ENCODE measurements at places on chromosomes 4 and X. TPM values are rescaled to one million over a fixed set of nuclear protein-coding genes. Genes with fewer than 3 reads are reported as not detected.

- DNase-seq: no peak
Measured at GRCh38 chr4:142345924-142346323, 500.2 kb downstream of the INPP4B start.

DNA sequence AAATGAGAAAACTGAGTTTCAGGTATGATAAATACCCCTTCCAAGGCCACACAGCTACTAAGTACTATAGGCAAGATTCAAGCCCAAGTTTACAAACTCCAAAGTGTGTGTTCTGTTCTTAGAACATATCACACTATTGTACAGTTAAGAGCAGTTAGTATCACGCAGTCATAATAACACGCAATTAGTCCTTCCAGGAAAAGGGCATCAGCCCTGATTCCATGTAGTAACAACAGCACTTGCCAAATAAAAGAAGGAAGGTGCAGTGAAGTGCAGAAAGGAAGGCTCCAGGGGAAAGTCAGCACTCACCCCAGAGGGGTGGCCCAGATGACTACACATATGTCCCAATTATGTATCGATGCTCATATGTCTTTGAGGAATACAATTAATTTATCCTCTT, 4.4 kb downstream of the TASL start:
- no peak for DNase-seq

DNA sequence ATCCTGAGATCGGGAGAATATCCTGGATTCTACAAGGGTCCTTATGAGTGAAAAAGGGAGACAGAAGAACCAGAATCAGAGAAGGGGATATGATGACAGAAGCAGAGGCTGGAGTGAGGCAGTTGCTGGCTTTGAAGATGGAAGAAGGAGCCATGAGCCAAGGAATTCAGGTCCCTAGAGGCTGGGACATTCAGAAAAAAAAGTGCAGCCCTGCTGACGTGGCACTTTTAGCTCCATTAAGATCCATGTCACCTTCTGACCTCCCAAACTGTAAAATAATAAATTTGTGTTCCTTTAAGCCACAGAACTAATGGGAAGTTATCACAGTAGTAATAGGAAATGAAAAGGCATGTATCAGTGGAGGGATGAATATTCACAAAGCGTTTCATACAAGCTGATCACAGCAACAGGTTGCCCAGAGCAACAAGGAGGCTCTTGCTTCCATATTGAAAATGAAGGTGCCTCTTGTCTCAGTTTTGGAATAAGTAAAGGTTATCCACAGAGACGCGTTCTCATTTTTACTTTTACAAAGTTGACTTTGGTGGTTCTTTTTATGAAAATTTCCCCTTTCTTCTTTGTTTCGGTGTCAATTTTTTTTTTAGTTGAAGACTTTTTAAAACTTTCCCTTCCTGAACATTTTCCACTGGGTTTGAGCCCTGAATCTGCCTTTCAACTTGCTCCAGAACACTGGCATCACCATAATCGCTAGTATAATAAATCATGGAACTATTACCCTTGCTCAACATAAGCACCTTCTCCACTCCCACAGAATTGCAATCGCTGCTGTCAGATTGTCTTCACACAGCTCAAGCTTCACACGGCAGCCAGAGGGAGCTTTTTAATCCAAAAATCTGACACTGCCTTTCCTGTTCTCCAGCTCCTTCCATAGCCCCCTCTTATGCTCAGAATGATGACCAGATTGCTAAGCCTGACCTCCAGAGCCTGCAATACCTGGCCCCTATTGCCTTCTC, 127.6 kb upstream of the RBPJ start:
- DNase-seq: no peak

DNA sequence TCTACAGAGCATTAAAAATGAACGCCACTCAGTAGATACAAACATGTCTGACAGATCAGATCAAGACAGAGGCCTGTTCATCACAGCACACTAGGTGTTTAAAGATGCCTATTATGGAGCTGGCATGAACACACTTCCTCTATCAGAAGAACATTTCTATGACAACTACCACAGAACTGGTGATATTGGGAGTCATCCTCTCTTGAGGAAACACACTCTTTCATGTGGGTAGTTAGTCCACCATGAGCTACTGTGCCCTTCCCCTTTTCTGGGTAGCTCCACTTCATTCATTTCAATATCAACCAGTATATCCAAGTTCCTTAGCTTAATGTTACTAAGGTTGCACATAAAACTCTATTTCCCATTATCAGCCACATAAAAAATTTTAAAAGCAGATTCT, 46.7 kb downstream of the MAOB start:
- no peak for DNase-seq

- no peak for DNase-seq
Measured at GRCh38 chrX:133608406-133608805, 193.1 kb upstream of the GPC4 start.

- no peak for DNase-seq
Measured at GRCh38 chrX:105013719-105014118, 206.8 kb downstream of the TEX13A start.

GRCh38 chrX:24229976-24230375, 80.4 kb downstream of the ZFX start:
- no peak for DNase-seq

- DNase-seq: no peak
Measured at GRCh38 chr4:139267301-139267700, 12.7 kb downstream of the MGARP start.

DNA sequence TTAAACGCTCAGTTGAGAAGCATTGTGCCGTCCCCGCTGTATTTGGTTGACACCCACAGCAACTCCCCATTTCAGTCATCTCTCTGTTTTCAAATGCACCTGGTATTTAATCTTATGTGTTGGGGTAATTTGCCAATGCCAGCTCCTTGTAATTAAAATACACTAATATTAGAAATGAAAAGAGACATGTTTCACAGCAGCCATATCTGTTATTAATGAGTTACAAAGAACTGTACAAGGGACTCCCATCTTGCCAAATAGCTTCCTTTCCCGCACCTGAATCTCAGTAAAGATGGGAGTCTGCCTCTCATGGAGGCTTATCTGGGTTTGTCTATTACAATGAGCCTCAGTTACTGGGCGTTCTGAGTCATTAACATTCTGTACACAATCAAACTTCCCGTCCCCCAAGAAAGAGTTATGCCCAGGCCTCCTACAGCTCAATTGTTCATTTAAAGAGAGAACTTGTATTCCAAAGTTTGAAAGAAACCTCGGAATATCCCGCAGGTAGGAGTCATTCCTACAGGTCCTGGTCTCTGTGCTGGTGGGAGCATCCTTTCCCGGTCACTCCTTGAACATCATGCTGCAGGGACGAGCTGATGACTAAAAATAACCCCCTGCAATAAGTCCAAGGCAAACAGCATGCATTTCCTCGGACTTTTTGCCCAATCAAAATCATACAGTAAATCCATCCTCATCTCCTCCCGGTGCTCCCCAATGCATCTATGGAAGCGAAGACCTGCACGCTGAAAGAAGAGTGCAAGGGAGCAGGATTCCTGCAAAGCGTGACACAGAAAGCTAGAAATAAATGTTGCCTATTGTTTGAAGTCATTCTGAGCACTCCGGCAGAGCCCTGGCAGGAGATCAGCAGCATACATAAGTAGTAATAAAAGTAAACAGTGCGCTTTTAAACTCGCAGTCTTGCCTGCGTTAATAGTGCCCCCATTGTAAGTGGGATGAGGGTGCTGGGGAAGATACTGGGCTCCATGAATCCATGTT, 926 bp downstream of the NDP start:
- DNase-seq: no peak

- no peak for DNase-seq
Measured at GRCh38 chr4:10456260-10456594, 999 bp downstream of the ZNF518B start.

DNA sequence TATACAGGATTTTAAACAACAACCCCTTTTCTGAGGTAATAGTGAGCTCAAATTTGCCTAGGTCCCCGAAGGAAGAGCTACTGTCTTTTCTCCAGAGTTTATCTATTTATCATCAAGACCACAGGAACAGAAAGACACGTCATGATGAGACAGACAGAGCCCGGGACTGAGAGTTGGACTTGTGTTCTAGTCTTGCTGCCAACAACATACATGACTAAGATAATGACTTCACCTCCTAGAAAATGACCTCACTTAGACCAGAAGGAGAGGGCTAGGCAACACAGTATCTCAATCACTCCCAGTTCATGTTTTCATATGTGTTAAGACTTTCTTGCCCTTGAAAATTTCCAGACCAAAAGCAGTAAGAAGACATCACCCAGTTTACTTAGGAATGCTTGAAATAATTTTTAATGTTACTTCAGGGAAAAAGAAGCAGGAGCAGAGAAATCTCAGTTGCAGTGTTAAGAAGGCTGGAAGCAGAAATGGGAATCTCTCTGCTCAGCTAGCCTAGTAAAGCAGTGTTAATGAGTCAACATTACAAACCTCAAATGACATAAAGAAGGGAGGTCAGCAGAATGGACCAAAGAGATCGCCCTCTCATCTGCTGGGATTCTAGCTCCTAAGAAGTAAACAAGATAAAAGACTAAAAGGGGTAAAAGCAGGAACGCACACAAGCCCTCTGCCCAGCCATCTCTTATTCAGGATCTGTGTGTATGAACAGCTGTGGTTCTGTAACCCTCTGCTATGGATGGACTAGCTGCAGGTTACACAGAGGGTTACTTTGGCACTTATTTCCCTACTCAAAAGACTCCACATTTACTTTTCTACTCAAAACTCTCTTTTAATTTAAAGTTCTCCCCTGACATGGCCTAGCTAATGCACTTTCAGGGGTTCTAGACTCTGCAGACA, 24.8 kb downstream of the PDGFC start:
- DNase-seq: no peak

- no peak for DNase-seq
Measured at GRCh38 chr4:138999666-139000065, 15.9 kb upstream of the NOCT start.

Gene CSAG3
- total RNA-seq: not detected

Gene ITIH6
- total RNA-seq: 0.05 TPM

Gene SLC9A6
- total RNA-seq: 18.5 TPM

Gene KLB
- not detected for total RNA-seq

Gene CT83
- total RNA-seq: not detected
